ENCODE measurements at places on chromosomes 5 and 9. TPM values are rescaled to one million over a fixed set of nuclear protein-coding genes. Genes with fewer than 3 reads are reported as not detected.
A peak's percentile ranks its signal among the peaks of the same experiment; 100 is the strongest.

The PROB1 gene
- 20.5 TPM for polyA plus RNA-seq

The UGT3A1 gene
- polyA plus RNA-seq = 1.0 TPM

The PNPLA7 gene
- polyA plus RNA-seq = 1.4 TPM

The WWC1 gene
- 6.9 TPM for polyA plus RNA-seq

The ENHO gene
- polyA plus RNA-seq = 8.7 TPM

DNA sequence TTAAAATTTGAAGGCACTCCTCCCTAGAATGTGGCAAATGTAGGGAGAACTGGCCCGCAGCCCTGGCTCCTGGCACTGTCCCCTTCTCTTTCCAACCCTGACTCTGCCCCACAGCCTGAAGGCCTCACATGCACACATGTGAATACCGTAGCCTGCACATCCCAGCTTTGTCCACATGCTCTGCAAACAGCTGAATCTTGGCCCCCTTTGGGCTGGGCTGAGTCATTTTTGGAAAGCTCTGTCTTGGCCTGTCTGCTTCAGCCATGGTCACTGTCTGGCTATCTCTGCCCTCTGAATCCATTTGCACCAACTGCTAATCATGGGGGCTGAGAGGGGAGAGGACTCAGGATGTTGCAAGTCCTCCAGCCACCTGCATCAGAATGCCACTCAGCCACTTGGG, 22.1 kb upstream of the GALNT10 start:
- no peak for DNase-seq

DNA sequence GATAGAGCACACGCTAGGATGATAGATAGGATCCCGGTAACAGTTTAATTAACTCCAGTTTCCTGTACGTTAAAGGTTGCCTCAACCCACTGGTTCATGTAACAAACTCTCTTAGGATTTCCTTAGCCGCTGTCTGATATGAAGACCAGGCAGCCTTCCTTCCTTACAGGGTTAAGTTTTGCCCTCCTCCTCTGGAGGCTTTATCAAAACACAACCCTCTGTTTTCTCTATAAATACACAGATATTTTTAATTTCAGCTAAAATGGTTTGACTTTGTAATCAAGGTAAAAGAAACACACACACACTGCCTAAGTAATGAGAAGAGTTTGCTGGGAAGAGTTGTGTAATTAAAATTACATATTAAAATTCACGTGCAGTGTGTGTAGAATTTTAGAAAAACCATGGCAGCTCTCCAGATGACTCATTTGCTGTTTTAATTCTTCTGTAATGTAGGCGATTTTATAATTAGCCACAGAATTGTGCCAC, 369.8 kb downstream of the CSNK1G3 start:
- peak; percentile 69 for DNase-seq

GRCh38 chr9:97501177-97501971, at the start of gene TMOD1:
Gene TMOD1 (plus strand): TSS chr9:97501666. CDS start chr9:97524189, 22,523 bp downstream.
- peak; percentile 49 for DNase-seq

GRCh38 chr9:82275258-82275927, 286.8 kb downstream of the SPATA31D1 start:
- no peak for DNase-seq

GRCh38 chr9:131734165-131734610, 5.7 kb downstream of the RAPGEF1 start:
- peak; percentile 51 for DNase-seq

DNA sequence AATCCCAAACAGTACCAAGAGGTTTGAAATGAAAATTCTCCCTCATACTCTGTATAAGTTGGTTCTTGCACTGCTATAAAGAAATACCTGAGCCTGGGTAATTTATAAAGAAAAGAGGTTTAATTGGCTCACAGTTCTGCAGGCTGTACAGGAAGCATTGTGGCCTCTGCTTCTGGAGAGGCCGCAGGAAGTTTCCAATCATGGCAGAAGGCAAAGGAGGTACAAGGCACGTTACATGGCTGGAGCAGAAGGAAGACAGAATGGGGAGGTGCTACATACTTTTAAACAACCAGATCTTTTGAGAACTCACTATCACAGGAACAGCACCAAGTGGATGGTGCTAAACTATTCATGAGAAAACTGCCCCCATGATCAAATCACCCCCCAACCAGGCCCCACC, 25.6 kb upstream of the ERBIN start:
- DNase-seq = no peak

DNA sequence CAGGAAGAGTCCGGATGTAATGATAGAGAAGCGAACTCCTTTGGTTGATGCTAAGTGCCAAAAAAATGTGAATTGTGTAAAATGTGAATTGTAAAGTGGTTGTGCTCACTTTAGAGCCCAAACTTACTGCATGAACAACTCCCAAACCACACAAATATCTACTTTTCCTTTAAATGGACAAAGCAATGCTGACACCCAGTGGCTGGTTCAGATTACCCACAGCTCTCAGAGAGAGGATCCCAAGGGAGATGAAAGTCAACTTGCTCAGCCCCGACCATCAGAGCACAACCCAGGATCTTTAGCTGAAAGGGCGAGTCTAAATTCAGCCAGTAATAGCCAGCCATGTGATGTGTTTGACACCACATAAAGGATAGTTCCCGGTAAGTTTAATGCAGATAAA, 133.7 kb downstream of the NMUR2 start:
- DNase-seq = peak; percentile 44

DNA sequence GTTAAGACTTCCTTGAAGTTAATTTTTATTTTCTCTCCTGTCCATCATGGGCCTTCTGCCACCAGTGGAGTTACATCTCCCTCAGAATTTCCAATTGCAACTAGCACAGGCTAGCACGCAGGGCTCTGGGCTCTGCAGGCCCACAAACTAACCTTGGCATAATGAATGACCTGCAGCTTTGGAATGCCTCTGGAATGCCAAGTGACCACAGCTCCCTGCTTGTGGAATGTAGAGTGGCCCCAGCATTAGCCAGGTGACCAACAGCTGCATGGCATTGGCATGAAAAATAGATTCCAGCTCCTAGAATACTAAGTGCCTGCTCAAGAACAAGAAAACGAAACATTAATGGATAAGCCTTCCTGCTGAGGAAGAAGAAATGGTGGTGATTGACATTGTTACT, 726.1 kb downstream of the BRINP1 start:
- DNase-seq = no peak

DNA sequence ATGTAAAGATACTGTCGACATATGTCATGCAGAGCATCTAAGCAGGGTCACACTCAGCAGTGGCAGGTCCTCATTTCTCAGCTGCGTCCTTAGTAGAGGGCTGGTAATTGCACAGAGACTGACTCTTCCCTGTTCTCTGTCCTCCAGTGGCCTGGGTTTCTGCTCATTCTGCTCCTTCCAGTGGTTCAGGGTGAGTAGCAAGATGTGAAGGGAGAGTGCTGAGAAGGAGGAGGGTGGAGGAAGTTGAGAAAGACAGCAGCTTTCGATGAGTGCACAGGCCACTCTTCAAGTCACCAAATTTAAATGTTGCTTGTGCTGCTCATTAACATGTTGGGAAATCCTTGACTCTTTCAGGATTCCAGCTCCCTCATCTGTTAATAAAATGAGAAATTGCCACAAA, 203.9 kb downstream of the FBXL7 start:
- peak; percentile 39 for DNase-seq

DNA sequence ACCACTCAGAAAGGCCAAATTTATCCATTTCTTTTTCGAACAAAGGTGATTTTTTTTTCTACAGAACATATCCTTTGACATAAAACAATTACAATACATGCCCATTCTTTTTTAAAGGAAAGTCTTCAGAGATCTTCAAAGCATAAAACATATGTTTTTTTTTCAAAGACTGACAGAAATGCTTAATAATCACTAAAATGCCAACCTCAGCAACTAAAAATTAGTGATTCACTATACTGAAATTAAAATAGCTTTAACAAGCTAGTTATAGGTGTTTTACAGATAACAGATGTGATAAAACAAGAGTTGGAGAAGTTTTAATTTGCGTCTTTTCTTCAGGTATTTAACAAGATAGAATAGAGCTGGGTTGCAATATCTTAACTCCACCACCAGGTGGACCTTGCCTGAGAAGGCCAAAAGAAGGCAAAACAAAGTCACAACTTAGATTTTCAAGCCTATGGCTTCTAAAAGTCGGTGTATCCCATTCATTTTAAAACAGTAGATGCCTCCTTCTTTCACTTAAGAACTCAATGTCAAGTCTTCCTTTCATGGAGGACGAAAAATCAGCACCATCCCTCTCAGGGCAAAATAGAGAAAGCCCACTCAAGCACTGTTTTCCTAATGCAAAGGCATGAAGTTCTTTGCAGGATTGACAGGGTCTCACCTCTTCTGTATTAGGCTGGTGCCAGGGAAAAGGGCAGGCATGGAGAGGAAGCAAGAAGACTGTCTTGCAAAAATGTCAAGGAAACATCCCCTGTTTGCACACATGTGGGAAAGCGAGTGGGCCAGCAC, 31.1 kb upstream of the CPLX2 start:
- DNase-seq = no peak

- no peak for DNase-seq
These were observed 169.6 kb downstream of the SLC24A2 start for GRCh38 chr9:19619221-19619620.

GRCh38 chr5:52598968-52599367, 188.7 kb upstream of the ITGA1 start:
- DNase-seq = no peak

DNA sequence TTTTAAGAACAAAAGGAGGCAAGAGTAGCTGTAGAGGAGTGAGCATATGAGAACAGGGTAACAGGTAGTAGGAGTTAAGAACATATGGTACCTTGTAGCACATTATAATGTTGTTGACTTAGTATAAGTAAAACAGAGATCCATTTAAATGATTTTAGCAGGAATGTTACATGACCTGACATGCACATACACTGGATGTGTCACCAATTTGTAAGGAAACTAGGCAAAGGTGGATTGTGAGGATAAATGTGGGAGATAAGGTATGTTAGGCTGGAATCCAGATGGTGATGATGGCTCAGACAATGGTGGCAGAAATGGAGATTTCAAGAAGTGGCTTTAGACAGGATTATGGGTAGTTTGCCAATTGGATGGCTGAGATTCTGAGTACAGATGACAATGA, 443.1 kb upstream of the DAB2 start:
- no peak for DNase-seq

DNA sequence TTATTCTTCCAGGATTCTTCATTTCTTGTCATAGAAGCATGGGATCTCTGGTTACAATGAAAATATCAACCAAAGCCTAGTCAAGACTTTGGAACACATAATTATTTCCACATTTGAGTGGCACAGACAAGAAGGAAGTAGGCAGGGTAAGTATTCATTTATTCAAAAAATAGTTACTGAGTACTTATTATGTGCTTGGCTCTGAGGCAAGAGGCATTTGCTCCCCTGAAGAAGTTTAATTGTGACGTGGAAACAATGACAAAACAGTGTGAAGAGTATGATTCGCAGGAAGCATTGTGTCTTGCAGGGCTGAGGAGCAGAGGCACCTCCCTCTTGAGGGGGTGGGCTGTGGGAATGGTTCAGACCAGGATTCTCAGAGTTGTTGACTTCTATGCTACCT, 45.0 kb upstream of the TNFSF15 start:
- DNase-seq = no peak

DNA sequence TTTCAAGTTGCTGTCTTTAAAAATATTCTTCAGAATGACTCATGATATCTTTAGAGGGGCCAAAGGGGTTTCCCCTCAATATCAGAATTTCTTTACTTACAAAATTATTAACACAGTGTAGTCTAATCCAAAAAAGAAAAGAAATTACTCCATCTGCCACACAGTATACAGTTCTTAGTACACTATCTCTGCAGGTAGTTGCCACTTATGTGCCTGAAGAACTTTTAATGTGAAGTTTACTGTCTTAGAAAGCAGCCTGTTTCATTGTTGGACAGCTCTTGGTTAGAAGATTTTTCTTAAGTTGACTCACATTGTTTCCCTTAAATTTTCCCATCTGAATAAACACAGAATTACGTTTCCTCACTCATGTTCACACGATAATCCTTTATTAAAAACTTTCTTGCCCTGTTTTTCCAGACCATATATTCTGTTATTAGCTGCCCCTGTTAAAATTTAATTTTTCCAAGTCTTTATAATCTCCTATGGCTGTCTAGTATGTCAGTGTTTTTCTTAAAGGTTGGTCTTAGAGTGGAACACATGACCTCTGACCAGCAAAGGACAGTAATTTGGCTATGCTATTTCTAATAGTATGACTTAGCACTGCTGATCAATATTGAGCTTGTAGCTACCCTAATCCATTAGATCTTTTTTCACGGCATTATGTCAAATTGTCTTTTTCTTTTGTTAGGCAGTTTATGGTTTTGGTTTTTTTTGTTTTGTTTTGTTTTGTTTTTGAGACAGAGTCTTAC, 21.8 kb upstream of the FKTN start:
- DNase-seq = no peak

DNA sequence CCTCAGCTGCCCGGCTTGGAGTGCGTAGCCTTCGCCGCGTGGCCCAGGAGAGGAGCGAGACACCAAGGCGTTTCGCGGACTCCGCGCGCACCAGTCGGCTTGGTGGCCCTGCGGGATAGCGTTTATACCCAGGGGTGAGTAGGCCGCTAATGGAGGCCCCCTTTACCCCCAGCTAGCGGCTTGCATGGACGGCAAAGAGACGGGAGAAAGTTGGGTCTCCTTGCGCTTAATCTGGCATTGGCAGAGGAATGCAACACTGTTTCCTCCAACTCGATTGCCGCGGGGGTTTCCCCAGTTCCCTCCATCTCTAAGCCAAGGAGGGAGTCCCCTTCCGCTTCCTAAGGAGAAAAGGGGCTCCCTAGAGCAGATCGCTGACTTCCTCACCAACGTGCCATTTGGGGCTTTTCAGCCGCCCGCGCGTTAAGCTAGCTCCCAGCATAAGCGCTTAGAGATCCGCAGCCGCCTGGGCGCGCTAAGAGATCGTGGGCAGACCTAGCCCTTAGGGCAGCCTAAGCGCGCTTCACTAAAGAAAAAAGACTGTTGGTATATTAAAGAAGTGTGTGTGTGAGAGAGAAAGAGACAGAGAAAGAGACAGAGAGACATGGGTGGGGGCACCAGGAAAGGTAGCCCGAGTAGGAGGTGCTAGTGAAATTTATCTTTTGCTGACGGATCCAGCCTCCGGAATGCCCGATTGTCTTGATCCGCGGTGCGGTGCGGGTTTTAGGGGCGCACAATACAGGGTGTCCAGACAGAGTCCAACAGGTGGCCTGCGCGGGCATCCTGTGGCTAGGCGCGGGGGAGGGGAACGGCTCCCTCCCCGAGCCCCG, 597.9 kb upstream of the SGCD start:
- peak; percentile 3 for DNase-seq

DNA sequence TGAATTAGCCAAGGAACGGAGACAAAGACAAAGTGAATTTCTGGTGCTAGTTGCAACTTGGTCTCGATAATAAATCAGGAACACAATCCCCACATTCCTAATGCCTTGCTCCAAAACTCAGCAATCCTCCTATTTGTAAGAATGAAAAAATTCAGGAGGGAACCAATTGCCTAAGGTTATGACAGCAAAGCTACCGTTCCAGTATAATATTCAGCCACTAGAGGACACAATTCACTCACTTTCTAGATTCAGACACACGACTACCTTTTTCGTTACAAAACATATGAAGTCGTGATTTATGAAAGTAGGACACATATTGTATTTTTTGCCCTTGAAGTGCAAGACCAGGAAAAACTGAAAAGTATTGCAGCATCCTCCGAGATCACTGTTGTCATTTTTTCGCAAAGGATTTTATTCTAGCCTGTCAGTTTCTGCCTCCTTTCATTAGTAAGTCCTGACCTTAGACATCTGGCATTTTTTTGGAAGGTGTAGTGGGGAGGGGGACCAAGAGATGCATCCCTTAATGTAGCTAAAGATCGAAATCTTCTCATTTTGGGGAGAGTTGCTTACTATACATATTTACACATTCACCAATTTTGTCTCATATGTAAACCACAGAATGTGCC, 133.1 kb downstream of the DOCK8 start:
- peak; percentile 50 for DNase-seq

- DNase-seq = no peak
These were observed 43.3 kb downstream of the PRELID2 start for GRCh38 chr5:145791866-145792265.
